ENCODE measurements at places on chromosomes 5 and 9. TPM values are rescaled to one million over a fixed set of nuclear protein-coding genes. Genes with fewer than 3 reads are reported as not detected.

BHMT2 gene
- total RNA-seq: not detected

OCLN gene
- total RNA-seq: 36.6 TPM

PCDHAC2 gene
- not detected for total RNA-seq

CCIN gene
- total RNA-seq: 0.05 TPM

DNA sequence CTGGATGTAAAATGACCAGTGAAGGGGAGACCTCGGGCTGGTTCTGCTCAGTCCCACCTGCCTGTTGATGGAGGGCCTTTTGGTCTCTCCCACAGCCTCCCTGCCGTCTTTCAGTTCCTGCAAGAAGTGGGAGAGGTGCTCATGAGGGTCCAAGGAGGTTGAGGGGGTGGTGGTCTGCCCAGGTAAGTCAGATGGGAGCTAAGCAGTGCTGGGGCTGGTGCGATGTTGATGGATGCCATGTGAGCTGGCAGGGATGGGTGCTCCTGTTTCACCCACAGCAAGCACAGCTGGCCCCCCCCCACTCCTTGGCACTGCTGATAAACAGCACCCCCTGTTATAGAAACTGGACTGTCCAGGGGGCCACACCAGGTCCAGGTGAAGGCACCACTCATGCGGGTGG is 145.6 kb downstream of the NSG2 start:
- H3K27ac ChIP-seq: no peak overlapping the region
- no peak overlapping the region for H3K4me3 ChIP-seq
- DNase-seq: no peak

DNA sequence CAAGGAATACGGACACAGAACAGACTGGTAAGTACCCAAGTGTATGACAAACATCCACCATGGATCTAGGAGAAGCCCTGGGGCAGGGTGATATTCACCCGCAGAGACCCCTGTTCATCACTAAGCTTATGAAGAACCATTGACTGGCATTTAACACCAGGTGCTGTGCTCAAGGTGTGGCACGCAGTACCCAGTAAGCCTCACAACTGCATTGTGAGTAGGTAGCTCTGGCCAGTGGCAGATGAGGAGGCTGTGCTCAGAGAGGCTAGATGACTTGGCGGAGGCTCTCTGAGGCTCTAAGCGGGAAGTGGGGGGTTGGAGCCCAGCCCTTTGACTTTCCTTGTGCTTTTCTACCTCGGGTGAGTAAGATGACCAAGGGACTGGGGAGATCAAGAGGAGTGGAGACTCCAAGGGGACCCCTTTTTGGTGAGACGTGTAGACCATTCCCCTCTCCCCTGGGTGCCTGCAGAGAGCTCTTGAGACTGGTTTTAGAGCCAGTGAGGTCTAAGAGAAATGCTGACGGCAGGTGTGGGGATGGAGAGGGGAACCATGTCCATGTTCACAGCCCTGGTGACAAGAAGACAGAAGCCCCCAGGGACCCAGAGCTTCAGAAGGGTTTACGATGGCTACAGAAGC is 70.8 kb downstream of the IL6ST start:
- no peaks in the 10 kb centered on the region for H3K36me3 ChIP-seq
- peak overlapping the region; percentile 46 for H3K4me3 ChIP-seq
- H3K27ac ChIP-seq: no peak overlapping the region
- no peaks in the 10 kb centered on the region for H3K4me1 ChIP-seq
- H3K27me3 ChIP-seq: no peaks in the 10 kb centered on the region

DNA sequence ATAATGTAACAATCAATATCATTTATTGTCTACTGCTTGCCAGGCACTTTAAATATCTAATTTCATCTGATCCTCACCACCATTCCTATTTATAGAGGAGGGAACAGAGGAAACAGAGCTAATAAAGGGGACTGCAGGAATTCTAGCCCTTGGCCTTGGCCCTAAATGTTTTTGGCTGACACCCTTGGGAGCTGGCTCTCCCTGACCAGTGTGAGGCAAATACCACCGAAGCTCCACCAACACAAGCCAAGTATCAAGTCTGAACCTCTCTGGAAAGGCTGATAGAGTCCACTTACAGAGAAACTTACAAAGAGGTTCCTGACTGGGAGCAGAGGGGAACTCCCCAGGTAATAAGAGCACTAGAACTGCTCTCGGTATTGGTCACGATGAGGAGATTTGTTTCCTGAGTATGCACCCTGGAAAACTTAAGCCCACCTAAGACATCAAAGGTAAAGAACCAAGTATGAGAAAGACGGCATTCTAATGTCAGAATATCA is 243.1 kb upstream of the PANK3 start:
- no peak overlapping the region for H3K27ac ChIP-seq
- H3K4me1 ChIP-seq: no peaks in the 10 kb centered on the region
- no peak overlapping the region for H3K4me3 ChIP-seq
- H3K27me3 ChIP-seq: no peaks in the 10 kb centered on the region
- no peaks in the 10 kb centered on the region for H3K36me3 ChIP-seq

DNA sequence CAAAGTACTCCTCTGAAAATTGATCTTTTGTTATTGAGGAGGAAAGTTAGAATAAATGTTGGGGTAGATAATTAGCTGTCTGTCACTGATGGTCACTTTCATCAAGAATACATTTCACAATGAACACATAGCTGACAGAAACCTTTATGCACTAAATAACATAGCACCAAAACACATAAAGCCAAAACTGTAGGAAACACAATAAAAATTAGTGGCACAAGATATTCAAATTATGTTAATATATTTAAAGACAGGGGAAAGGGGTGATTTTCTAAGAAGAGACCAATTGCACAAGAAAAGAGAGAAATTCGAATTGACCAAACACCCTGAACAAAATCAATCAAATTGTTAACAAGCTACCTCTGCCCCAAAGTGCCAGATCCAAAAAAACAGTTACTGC is 89.7 kb downstream of the AK8 start:
- H3K27ac ChIP-seq: no peak overlapping the region
- H3K4me1 ChIP-seq: no peaks in the 10 kb centered on the region
- DNase-seq: no peak
- H3K27me3 ChIP-seq: peaks cover 14% of the 10 kb centered on the region
- H3K4me3 ChIP-seq: no peak overlapping the region
- H3K36me3 ChIP-seq: no peaks in the 10 kb centered on the region

- H3K27ac ChIP-seq: no peak overlapping the region
- H3K4me3 ChIP-seq: no peak overlapping the region
- no peaks in the 10 kb centered on the region for H3K4me1 ChIP-seq
- H3K36me3 ChIP-seq: peaks cover 35% of the 10 kb centered on the region
Observed at GRCh38 chr9:125169895-125170294, 19.7 kb downstream of the PPP6C start.

DNA sequence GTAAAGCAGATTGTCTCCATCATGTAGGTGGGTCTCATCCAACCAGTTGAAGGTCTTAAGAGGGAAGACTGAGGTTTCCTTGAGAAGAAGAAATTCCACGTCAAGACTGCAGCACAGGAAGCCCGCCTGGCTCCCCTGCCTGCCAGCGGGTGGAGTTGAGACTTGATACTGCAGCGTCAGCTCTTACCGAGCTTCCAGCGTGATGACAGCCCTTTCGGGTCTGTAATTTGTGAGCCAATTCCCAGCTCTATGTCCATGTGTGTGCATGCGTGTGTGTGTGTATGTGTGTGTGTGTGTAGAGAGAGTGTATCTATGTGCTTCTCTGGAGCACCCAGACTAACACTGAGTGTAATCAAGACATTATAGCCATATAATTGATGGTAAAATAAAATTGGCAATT is 379.7 kb upstream of the IRX2 start:
- DNase-seq: no peak
- no peak overlapping the region for H3K4me3 ChIP-seq
- H3K27me3 ChIP-seq: no peaks in the 10 kb centered on the region
- H3K27ac ChIP-seq: no peak overlapping the region

GRCh38 chr5:110050640-110051345 is 361.1 kb downstream of the MAN2A1 start:
- no peaks in the 10 kb centered on the region for H3K27me3 ChIP-seq
- no peak overlapping the region for H3K4me3 ChIP-seq
- DNase-seq: no peak
- no peaks in the 10 kb centered on the region for H3K36me3 ChIP-seq
- no peak overlapping the region for H3K27ac ChIP-seq

DNA sequence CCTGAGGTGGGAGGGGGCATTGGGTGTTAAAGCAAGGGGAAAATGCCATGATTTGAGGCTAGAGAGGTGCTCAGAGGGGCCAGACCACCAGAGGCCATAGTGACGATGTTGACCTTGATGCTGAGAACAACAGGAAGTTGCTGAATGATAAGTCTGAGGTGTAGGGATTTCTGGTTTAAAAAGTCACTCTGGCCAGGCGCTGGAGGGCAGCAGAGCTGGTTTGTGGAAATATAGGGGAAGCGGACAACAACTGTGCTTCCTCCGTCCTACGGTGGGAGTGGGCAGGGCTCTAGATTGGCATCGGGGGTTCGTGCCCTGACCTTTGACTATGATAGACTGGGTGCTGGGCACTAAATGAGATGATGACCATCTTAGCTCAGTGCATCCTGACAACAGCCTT is 44.7 kb downstream of the STOM start:
- no peaks in the 10 kb centered on the region for H3K27me3 ChIP-seq
- H3K4me3 ChIP-seq: no peak overlapping the region
- H3K27ac ChIP-seq: no peak overlapping the region
- DNase-seq: no peak
- no peaks in the 10 kb centered on the region for H3K36me3 ChIP-seq

DNA sequence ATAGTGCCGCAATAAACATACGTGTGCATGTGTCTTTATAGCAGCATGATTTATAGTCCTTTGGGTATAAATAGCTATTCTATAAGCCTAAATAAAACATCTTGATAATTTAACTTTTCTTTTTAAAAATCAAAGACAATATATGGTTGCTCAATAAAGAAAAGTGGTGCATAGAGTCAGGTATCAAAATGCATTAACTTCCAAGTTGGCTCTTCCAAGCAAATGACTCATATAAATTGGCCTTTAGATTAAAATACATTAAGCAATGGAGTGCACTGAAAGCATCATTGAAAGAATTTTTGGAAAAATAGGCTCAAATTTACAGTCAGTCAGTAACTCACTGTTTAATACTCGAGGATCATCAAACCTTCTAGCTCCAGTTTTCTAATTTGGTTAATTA is 106.6 kb downstream of the PLCXD3 start:
- no peak for DNase-seq
- H3K4me1 ChIP-seq: no peaks in the 10 kb centered on the region
- no peak overlapping the region for H3K27ac ChIP-seq
- no peaks in the 10 kb centered on the region for H3K36me3 ChIP-seq

DNA sequence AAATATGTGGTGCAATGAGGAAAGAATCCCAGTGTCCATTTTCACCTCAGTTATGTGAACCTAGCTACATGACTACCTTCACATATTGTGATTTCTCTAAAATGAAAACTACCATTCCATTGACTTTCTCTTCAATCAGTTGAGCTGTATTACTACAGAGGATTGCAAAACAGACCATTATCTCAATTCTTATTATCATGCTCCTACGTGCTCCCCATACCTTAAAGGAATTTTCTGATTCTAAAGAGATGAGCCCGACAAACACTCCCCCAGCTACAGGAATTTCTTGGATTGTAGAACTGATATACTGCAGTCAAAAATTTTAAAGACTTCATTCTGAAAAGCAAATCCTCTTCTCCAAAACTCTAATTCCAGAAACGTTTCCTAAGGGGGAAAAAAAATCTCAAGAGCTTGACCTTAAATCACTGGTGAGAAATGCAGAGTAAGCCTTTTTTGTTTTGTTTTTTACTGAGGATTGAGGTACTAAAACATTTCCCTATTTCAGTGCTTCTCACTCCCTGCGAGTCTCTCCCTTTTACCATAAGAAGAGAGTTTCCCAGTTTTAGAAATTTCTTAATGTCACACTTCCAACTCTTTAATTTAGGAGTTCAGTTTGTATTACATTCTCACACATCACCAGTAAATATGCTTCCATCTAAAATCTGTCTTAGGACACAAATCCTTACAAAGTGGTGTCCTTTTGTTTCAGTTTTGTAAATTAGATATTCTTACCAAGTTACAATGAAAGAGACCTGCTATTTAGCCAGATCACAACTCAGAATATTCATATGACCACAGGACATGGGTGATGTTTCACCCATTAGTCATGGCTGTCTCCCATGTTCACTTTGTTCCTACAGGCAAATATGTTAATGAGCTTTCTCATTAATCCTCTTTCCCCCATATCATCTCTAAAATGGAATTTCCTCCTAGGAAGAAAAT is 203.8 kb downstream of the TSSK1B start:
- peak; percentile 60 for DNase-seq
- peaks cover 40% of the 10 kb centered on the region for H3K4me1 ChIP-seq
- H3K27me3 ChIP-seq: no peaks in the 10 kb centered on the region
- H3K27ac ChIP-seq: peak overlapping the region; percentile 24
- H3K36me3 ChIP-seq: no peaks in the 10 kb centered on the region

GRCh38 chr9:922731-923130 is 53.7 kb upstream of the DMRT3 start:
- H3K27ac ChIP-seq: no peak overlapping the region
- no peak overlapping the region for H3K4me3 ChIP-seq
- H3K4me1 ChIP-seq: no peaks in the 10 kb centered on the region
- DNase-seq: no peak
- H3K36me3 ChIP-seq: no peaks in the 10 kb centered on the region

DNA sequence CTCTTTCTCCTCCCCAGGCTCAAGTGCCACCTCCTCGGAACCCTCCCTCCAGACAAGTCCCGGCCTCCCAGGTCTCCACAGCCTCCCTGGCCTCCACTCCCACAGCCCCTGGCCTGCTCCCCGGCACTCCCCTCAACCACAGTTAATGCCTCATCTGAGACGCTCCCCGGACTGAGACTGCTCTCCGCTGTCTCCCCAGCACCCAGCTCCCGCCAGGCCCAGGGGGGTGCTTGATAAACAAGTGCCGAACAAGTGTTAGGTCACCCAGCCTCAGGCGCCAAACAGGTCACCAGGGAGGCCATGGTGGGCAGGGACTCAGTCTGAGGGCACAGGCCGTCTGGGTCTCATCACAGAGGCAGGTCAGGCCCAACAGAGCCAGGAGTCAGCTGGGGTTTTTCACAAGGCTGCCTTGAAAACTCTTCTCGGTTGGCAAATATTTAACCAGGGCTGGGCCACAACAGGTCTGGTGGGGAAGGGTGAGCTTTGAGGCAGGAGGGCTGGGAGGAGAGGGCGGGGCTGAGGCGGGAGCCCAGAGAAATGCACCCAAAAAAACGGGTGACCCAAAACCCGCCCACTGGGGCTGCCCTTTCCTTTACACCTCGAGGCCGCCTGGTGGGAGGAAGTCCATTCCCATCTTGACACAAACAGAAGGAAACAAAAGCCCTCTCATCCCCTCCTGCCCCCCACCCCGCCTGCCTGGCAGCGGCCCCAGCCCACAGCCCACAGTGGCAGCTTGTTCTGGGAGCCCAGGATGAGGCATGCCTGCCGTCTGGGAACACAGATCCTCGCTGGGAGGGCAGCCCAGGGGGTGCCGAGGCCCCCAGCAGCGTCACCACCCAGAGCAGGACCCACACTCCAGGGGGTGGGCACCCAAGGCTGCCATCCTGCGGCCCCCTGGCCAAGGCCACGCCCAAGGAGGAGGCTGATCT is 66.6 kb upstream of the STXBP1 start:
- no peaks in the 10 kb centered on the region for H3K36me3 ChIP-seq
- no peaks in the 10 kb centered on the region for H3K27me3 ChIP-seq
- no peak overlapping the region for H3K4me3 ChIP-seq
- H3K27ac ChIP-seq: peak overlapping the region; percentile 68
